ENCODE measurements at places on chromosomes 13 and 19.
A peak's percentile ranks its signal among the peaks of the same experiment; 100 is the strongest.

DNA sequence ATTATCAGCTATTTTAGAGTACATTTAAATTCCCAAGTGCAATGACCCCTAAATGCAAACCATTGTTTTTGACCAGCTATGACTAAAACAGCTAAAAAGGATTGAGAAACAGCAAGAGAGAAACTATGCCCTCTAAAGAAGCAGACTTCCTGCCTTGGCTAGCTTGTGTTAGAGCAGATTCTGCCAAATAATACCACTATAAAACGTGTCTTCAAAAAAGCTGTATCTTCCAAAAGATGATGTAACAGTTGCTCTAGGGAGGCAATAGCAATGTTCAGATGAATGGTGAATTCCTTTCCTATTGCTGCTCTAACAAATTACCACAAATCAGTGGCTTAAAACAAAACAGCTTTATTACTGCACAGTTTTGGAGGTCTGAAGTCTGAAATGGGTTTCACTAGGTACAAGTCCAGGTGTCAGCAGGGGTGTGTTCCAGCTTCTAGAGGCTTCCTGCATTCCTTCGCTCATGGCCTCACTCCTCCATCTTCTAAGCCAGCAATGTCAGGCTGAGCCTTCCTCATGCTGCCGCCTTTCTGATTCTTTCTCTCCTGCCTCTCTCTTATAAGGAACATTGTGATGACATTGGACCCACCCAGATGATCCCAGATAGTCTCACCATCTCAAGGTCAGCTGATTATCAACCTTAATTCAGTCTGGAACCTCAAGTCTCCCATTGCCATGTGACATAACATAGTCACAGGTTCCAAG lies 84.5 kb downstream of the LRRC63 start:
- DNase-seq = peak; percentile 82

DNA sequence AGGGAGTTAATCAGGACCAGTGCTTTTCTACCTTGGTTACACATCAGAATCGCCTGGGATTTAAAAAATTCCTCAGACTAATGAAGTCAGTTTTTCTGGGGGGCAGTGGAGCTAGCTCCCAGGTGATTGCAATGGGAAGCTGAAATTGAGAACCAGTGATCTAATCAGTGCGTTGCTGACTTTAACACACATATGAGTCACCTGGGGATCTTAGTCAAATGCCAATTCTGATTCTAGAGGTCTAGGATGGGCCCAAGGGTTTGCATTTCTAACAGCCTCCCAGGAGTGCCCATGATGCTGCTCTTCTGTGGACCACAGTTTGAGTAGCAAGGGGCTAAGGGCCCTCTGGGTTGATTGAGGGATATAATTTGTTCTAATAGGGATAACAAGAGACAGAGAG lies 54.5 kb downstream of the KL start:
- no peak for DNase-seq

DNA sequence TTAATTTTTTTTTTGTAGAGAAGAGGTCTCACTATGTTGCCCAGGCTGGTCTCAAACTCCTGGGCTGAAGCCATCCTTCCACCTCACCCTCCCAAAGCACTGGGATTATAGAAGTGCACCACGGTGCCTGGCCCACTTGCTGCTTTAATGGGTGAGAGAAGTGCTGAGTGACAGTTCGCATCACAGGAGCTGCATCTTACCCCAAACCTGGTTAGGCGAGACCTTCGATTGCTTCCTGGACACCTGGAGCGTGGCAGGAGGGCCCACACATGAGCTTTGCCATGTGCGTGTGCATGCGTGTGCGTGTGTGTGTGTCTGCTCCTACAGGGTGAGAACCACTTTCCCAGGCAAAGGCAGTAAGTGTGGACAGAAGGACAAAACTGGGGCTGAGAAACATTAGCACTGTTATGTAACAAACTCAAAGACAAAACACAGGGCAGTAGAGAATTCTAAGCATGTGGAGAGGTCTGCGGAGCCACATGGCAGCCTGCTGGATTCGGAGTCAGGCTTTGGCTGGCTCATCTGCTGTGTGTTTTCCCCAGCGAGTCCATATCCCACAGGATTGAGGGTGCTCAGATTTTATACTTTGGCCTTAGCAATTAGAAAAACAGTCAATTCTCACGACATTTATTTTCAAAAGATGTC lies 11.7 kb upstream of the MTIF3 start:
- DNase-seq = no peak

DNA sequence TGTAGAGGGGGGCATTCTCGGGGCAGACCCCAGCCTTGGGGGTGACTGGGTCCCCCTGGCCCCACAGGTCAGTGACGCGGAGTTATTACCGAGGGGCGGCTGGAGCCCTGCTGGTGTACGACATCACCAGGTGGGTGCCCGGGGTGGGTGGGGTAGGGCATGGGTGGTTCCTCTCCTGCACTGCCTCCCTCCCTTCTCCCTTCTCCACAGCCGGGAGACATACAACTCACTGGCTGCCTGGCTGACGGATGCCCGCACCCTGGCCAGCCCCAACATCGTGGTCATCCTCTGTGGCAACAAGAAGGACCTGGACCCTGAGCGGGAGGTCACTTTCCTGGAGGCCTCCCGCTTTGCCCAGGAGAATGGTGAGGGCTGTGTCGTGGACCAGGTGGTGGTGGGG lies 5.7 kb downstream of the RAB4B start:
- no peak for DNase-seq

GRCh38 chr13:35499676-35500075 lies 23.2 kb upstream of the MAB21L1 start:
- no peak for DNase-seq

DNA sequence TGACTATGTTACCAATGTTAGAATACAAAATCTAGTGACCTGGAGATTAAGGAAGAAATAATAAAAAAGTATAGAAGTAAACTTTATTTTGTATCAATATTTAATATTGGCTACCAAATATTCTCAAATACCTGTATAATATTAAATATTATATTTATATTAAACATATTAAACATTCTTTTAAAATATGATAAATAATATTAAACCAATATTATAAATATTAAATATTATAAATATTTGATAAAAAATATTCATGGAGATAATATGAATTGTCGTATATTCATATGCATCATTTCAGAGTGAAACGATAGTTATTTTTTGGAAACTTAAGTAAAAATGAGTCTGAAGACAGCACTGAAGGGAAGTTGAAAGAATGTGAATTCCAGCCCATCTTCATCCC lies 571.2 kb upstream of the KLF12 start:
- no peak for DNase-seq

GRCh38 chr13:23160638-23161480 lies 19.9 kb upstream of the SGCG start:
- no peak for DNase-seq

DNA sequence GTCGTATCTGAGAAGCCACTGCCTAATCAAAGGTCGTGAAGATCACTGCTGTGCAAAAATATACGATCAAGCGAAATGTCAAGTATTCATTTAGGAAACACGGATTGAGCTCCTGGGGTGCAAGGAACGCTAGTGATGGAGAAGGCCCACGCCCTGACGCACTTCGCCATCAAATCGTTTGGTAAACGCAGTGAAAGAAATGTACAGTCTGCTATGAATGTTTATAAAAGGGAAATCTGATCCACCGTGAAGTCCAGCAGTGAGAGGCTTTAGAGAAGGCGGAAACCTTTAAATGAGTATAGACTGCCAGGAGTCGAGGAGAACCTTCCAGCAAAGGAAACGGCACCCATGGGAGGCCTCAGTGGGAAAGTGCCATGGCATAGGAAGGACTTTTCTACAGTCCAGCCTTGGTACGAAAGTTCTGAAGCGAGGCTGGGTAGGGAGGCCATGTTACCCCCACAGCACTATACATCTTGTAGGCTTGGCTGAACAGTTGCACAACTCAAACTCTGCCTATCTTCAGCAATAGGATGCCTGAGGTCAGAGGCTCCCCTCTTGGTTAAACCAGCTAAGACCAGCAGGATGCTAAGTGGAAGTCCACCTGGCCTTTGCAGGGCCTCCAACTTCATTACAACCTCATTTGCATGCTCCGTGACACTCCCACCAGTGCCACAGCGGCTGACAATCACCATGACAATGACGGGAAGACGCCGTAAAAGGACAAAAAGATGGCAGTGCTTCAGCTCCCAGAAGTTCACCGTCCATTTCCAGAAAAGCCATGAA lies 20.4 kb downstream of the PCID2 start:
- DNase-seq = no peak

- no peak for DNase-seq
Measured at GRCh38 chr13:40197049-40197448, 469.4 kb downstream of the FOXO1 start.

DNA sequence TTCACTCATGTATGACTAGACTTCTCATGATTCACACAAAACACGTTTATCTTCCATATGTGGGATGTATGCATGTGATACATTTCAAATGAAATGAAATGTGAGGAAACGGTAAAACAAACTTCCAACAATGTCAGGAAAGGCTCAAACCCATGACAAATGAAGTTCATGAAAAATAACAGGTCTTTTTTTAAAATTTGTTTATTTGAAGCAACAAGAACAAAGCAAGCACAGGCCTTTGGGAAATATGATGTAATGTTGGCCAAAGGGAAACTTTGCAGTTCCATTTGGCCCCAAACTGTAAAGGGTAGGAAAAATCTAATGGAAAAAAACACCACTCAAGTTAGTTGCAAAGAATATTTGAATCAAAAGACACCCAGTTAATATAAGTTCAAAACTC lies 463.8 kb upstream of the ARGLU1 start:
- no peak for DNase-seq

DNA sequence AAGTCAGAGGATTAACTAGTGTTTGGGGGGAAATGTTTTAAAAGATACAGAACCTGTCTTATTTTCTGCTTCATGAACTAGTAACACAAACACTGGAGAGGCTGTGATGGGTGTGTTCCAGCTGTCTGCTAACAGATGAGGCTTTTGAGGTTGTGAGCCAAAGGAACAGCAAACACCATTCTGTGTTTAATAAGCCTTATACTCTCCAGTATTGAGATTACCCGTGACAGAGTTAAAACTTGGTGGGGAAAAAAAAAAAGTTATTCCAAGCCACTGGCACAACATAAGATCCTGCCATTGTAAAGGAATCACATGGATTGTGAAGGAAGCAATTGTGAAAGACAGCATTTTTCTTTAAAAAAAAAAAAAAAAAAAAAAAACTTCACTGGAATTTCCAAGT lies 48.4 kb downstream of the KCTD12 start:
- no peak for DNase-seq

DNA sequence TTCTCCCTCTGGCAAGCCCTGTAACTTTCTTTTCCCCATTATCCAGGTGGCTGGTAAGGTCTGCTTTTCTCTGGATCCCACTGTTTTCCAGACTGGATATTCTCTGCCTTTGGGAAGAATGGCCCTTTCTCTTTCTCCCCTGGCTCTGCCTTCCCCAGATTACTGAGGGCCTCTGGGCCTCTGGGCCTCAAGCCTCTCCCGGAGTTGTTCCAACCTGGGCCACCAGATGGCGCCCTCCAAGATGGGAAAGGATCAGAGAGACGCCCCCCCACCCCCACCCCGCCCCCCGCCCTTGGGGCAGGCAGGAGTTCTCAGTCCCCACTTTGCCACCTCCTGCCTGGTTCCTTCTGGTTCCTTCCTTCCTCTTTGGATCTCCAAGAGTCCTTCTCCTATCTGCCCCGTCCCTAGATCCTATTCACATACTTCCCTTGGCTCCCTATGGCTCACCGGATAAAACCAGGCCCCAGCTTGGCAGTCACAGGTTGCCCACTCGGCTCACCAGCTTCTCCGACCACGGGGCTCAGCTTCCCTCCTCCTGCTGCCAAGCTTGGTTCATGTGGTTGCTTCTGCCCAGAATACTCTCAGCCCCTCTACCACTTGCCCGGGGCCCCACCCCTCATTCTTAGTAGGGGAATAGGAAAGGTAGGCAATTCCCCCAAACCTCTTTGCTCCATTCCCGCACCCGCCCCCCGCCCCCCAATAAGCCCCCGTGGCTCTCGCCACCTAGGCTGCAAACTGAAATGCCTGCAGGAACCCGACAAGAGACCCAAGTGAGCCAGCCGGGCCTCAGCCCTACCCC lies 13.1 kb downstream of the EPS8L1 start:
- DNase-seq = no peak

- DNase-seq = no peak
Measured at GRCh38 chr13:83733293-83733692, 149.0 kb downstream of the SLITRK1 start.

GRCh38 chr13:107799001-107799400 lies 416.3 kb downstream of the LIG4 start:
- no peak for DNase-seq
